ENCODE measurements at places on chromosomes 11 and 22.

DNA sequence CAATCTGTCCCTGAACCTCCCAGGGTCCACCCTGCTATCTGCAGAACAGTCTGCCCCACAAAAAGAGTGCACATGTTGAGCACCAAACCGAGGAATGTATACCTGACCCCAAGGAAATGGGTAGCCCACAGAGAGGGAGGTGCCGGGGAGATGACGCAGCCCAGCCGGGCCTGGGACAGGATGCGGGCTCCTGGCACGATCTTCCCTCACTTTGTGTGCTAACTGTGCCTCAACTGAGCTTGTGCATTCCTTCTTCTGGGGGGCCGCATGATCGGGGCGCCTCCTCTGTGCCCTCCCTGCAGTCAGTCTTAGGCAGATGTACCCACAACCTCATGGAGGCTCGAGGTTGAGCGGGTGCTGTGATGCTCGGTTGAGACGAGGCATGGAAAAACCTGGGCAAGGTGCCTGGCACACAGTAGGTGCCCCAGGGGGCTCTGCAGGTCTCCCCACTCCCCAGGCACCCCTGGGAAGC lies 2.4 kb downstream of the GAS2L1 start:
- DNase-seq, result no peak

DNA sequence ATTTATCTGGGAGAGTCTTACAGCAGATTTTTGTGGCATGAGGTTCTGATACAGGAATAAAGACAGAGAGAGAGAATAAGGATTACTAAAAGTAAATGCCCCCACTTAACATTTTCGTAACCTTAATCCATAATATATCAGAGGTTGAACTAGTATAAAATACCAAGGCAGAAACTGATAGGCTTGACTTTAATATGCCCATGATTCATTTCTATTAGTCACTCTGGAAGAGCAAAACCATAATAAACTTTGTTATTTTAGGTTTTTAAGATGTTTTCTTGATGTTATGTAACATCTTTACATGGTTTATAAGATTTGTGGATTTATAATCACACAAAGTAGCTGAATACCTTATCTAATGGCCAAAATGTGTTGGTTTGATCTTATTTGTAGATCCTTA lies 19.1 kb downstream of the GUCY1A2 start:
- DNase-seq, result no peak

- no peak for DNase-seq
These were observed 1.1 kb upstream of the PDGFD start for GRCh38 chr11:104165014-104165413.

DNA sequence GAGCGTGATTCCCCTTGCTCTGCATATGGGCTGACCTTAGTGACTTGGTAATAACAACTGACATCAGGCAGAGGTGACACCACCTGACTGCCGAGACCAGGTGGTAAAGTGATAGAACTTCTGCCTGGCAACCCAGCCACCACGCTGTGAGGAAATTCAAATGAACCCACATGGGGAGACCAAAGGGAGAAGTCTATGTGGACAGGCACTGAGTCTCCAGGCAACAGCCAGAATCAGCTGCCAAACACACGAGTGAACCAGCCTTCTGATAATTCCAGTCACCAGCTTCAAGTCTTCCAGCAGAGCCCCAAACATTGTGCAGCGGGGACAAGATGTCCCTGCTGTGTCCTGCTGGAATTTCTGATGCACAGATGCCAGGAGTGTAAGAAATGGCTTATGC lies 29.7 kb downstream of the SPATA19 start:
- DNase-seq, result no peak

DNA sequence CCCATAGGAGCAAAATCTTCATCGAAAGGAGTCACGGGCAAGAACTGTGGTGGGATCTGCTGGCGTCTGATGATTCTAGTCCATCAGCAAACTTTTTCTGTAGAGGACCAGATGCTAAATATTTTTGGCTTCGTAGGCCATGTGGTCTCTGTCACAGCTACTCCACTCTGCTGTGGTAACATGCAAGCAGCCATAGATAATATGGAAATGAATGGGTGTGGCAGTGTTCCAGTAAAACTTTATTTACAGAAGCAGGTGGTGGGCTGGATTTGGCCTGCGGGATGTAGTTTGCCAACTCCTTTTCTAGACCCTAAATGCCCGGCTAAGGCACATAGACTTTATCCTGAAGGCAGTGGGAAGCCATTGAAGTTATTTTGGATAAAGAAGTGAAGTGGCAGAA lies 32.9 kb downstream of the BMAL1 start:
- DNase-seq, result no peak

DNA sequence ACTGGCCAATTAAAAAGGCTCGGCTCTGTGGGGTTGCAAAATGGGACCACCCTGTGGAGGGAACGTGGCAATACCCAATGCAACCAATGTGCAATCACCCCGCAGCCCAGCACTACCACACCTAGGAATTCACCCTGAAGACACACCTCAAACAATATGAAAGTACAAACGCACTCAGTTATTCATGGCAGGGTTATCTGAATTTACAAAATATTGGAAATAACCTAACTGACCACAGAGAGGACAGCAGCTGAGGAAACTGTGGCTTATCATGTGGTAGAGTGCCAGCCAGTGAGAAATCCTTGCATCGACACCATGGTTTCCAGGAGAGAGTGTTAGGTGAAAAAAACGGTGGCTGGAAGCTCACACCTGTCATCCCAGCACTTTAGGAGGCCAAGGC lies 18.7 kb downstream of the ALG12 start:
- DNase-seq, result no peak

DNA sequence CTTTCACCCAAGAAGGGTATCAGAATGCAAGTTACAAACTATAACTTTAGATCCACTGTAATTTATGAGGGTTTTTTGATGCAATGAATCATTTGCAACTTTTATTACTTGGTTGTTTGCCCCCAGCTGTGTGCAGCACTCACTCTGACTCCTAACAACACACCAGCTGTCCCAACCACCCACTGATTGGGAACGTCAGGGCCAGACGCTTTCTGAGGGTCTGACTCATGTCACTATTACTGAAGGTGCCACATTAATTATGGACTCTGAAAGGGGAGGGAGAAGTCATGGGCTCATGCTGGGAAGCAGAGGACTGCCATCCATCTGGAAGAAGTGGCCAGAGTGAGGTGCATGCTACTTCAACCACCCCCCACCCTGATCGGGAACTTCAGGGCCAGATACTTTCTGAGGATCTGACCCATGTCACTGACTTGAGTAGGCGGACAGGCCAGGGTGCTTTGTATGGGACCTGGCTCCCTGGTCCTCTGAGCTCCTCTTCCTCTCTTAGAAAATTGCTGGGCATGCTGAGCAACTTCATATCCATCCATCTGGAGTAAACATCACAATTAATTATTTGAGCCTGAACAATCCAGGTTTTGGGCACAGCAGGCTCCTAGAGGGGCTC lies 44.9 kb upstream of the DRD2 start:
- DNase-seq, result no peak
